ENCODE measurements at places on chromosomes 12 and 14. TPM values are rescaled to one million over a fixed set of nuclear protein-coding genes. Genes with fewer than 3 reads are reported as not detected.

SLC24A4 gene
- polyA plus RNA-seq, result 0.10 TPM

KRT85 gene
- not detected for polyA plus RNA-seq

PLEKHD1 gene
- 0.01 TPM for polyA plus RNA-seq

OR4E2 gene
- polyA plus RNA-seq, result not detected

TMEM30B gene
- polyA plus RNA-seq, result 5.6 TPM

ADSS1 gene
- polyA plus RNA-seq, result 1.7 TPM

FGF23 gene
- not detected for polyA plus RNA-seq

TAS2R13 gene
- 0.14 TPM for polyA plus RNA-seq

TBX3 gene
- polyA plus RNA-seq, result 5.3 TPM

INHBC gene
- polyA plus RNA-seq, result not detected

ATL1 gene
- 6.8 TPM for polyA plus RNA-seq

STX2 gene
- 24.1 TPM for polyA plus RNA-seq

GPX2 gene
- polyA plus RNA-seq, result 47.0 TPM

HOTAIR gene
- polyA plus RNA-seq, result 2.5 TPM

RPL10L gene
- polyA plus RNA-seq, result not detected

CLEC1B gene
- not detected for polyA plus RNA-seq

A2M gene
- polyA plus RNA-seq, result 0.20 TPM

TMEM63C gene
- 1.5 TPM for polyA plus RNA-seq

TMEM179 gene
- not detected for polyA plus RNA-seq

WSCD2 gene
- polyA plus RNA-seq, result not detected

KRT71 gene
- not detected for polyA plus RNA-seq

SCARB1 gene
- polyA plus RNA-seq, result 40.9 TPM

CLEC4D gene
- polyA plus RNA-seq, result not detected

BEGAIN gene
- polyA plus RNA-seq, result 0.28 TPM

ALDH2 gene
- polyA plus RNA-seq, result 40.1 TPM

HOXC6 gene
- polyA plus RNA-seq, result 4.7 TPM

CD4 gene
- polyA plus RNA-seq, result not detected

SYT1 gene
- 4.6 TPM for polyA plus RNA-seq

NOVA1 gene
- polyA plus RNA-seq, result not detected

NAV3 gene
- 11.2 TPM for polyA plus RNA-seq

GALNT8 gene
- polyA plus RNA-seq, result not detected

NANOG gene
- polyA plus RNA-seq, result not detected

All from keratinocyte (primary cell).